ENCODE measurements at places on chromosomes 3 and 15.

DNA sequence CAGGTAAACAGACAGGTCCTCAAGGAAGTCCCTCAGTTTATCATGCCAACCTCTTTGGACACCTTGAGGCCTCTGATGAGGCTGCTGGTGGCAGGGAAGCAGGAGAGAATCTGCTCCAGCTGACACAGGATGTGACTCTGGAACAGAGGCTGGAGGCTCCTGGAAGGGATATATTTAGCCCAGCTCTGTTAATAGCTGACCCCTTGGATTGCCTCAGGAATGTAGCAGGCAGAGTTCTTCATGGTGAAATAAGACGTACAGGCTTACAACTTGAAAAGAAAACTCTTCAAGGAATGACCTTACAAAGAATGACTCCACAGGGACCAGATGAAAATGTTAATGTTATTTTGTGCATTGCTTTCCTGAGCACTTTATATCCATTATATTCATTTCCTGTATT, 90.5 kb downstream of the AQP9 start:
- DNase-seq, result no peak

GRCh38 chr15:57680021-57680420, 26.5 kb upstream of the POLR2M start:
- DNase-seq, result no peak

DNA sequence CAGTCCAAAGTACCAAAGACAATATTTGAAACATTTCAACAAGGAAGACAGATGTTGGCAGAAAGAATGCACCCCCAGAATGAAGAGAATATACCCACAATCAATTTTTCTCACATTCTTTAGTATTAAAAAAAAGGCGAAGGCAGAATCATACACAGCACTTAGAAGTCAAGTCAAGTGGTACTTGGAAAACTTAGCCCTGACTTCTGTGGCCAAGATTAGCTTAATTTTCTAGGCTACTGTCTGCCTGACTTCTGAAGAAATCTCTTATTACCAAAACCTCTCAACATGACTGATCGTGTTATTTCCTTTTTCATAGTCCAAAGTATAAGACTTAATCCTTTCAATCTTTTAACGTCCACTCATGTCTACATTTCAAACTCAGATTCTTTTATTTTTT, 60.7 kb downstream of the PBRM1 start:
- no peak for DNase-seq

DNA sequence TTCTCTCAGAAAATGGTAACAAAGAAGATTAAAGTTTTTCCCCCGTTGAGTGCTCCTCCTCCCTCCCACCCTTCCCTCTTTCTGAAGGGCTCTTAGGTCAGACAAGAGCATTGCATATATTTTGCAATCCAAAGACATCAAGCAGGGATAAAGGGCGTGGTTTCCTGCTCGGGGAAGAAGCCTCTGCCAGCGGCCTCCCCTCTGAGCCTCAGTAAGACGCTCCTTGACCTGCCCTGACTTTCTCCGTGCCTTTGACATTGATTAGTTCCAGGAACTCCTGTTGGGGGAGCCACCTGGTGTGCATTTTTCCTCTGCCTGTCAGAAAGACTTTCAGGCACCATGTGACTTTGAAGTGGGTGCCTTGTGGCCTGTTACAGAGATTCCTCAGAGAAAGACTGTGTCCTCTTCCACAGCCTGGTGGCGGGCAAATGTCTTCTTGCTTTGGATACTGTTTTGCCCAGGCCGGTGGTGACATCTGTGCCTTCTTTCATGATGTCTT, 87.2 kb upstream of the TBL1XR1 start:
- DNase-seq, result peak; percentile 47

GRCh38 chr3:45224824-45225464, 1.1 kb downstream of the TMEM158 start:
- DNase-seq, result no peak

GRCh38 chr3:126378341-126378751, 16.4 kb upstream of the CFAP100 start:
- no peak for DNase-seq

GRCh38 chr3:99641982-99642381, 3.6 kb downstream of the COL8A1 start:
- DNase-seq, result no peak

- DNase-seq, result no peak
Measured at GRCh38 chr3:171417813-171418212, 42.4 kb downstream of the TNIK start.

DNA sequence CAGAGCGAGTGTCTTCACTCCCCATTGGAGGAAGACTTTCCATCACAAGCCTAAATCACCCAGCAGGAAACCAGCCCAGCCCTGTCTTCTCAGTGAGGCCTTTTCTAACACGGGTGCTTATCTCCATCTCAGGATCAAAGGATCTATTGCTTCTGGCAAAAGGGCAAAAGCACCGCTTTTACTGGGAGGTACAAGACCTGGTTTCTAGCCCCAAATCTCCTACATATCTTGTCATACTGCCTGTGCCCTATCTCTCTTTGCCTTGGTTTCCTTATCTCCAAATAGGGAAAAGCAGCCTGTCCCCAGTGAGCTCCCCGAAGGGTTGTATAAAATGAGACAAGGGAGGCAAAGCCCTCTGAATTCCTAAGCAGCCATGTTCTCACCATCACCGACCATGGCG, 5.2 kb downstream of the GLB1 start:
- no peak for DNase-seq

GRCh38 chr15:60590935-60591495, 112.1 kb upstream of the ICE2 start:
- no peak for DNase-seq

DNA sequence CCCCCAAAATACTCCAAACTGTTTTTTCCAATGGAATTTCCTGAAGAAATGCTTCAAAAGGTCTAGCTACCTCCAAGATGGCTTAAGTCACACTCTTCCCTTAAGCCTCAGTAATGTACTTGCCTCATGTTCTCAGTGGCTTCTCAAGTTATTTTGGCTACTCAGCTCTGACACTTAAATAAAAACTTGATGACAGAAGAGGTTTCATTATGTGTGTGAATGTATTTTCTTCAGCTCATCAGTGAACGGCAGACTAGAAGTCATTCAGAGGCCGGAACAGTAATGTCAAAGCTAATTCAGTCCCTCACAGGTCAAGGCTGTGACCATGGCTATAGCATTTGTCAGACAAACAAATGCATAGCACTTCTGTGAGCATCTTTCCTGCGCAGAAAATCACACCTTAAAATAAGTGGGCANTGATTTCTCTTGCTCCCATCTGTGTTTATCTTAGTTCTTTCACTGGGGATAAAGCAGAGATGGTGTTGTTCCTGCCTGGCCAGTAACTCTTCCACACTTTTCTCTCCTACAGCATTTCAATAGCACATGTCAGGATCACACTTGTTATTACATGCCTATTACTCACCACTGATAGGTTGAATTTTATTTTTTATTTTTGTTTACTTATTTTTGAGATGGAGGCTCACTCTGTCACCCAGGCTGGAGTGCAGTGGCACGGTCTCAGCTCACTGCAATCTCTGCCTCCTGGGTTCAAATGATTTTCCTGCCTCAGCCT, 68.5 kb upstream of the PLCL2 start:
- DNase-seq, result no peak

GRCh38 chr15:36978126-36978525, 122.2 kb downstream of the MEIS2 start:
- DNase-seq, result no peak

- DNase-seq, result no peak
Measured at GRCh38 chr3:146052791-146053310, 108.1 kb downstream of the PLOD2 start.

DNA sequence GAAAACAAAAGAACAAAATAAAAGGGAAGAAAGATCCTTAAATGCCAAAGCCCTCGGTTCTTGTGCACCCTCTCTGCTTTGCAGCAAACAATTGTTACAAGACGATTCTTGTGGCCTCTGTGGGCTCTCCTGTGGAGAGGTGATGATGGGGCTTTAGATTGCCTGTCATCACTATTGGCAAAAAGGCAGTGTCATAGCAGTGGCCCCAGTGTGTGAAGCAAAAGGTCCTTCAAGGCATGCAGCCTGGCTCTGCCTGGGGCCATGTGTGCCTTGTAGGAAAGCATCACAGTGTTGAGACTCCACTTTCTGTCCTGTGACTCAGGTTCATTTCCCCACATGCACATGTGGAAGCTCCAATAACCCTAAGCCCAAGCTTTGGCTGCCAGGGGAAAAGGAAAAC, 43.7 kb downstream of the POC1A start:
- no peak for DNase-seq

DNA sequence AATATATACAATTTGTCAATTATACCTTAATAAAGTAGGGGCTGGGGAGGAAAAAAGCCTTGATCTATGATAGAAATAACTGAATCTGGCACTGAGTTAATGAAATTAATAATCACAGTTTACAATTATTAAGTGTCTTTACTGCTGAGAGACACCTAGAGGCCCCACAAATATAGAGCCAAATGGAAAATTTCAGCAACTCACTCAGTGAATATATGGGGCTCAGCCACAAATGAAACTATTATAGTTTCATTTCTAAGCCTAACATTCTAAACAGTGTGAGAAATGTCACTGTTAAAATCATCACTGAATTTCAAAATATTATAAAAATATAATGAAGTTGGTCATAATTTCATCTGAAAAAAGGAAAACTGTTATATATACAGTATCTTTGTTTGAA, 40.3 kb downstream of the GNB4 start:
- DNase-seq, result no peak

GRCh38 chr3:154898443-154898842, 181.7 kb upstream of the MME start:
- no peak for DNase-seq

DNA sequence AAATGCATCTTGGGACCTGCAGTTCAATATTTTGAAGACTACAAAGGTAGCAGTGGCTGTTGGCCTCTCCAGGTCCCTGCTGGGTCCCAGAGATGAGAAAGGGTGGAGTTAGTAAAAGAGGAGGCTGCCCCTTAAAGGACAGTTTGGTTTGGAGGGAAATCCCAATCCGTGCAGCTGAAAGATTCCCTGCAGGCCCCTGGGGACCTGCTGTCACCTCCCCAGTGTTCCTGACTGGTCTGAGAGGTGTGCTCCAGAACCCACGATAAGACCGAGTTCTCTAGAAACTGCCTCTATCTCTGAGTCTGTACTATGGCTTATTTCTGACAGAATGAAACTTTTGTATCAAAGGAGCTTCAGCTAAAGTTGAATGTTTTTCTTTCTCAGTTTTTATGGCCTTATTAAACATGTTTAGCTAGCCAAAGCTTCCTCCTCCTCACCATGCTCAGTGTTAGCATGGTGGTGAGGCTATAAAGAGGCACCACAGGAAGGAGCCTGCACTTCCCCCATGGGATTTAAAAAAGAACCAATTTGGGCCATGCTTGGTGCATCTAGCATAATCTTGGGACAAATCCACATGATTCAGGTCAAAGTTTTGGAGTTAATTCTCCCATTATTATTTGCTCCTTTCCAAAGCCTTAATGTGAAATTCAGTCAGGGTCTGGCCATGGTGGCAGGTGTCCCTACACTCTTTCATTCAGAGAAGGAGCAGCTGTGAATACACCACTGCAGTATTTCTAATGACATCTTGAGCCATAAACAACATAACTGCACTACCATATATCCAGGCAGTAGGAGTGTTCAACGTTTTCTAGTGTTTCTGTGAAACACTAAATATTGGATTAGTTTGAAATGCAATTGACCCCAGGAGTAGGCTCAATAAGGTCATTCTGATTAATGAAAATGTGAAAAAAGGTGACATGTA, 74.4 kb downstream of the ATP1B3 start:
- no peak for DNase-seq

GRCh38 chr3:46990573-46991374, 11.3 kb downstream of the NBEAL2 start:
- DNase-seq, result no peak

- DNase-seq, result no peak
Measured at GRCh38 chr15:97473627-97474026, 486.9 kb upstream of the ARRDC4 start.

DNA sequence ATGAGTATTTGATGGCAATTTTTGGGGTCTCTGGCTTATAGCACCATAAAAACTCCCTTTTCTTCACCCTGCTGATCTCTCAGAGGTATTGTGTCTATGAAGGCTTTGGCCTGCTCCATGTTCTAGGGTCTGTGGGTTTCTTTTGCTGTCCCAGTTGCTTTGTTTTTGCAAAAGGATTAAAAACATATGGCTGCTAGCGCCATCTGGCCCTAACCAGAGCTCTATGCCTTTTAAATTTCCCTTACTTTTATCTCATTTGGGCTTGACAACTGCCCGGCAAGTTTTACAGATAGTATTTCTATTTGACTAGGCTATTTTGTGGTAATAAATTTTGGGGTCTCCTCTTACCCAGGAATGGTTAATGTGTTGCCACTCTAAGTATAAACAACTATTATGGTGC, 6.4 kb upstream of the GHRL start:
- no peak for DNase-seq

GRCh38 chr15:99981191-99981647, 248.0 kb upstream of the LYSMD4 start:
- DNase-seq, result no peak

DNA sequence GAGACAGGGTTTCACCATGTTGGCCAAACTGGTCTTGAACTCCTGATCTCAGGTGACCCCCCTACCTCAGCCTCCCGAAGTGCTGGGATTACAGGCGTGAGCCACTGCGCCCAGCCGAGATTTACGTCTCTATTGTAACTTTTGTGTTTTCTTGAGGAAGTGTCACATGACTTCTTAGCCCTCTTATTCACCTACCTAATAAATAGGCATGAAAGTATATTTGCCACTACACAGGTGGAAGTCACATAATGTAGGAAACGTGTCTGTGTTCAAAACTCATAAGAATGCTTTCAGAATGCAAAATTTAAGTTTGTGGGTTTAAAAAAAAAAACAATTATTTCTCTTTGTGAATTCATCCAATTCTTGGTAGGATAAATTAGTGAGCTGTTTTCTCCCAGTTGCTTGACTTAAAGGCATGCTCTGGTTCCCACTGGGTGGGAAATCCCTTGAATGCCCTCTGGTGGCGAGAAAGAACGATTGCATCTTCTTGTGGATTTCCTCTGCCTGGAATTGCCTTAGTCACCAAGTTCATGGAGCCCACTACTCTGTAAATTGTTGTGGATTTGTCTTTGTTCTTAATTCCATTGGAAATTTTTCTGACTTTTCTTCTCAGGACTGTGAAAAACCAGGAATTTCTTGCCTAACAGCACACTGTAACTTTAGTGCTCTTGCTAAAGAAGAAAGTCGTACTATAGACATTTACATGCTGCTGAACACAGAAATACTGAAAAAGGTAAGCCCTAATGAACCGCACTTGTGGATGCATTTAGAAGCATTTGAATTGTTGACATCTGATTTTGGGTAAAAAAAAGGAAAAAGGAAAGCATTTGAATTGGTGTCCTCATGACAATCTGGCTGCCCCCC, 82.2 kb upstream of the CTDSPL start:
- DNase-seq, result no peak

GRCh38 chr3:121957674-121958415, 63.6 kb downstream of the SLC15A2 start:
- no peak for DNase-seq

DNA sequence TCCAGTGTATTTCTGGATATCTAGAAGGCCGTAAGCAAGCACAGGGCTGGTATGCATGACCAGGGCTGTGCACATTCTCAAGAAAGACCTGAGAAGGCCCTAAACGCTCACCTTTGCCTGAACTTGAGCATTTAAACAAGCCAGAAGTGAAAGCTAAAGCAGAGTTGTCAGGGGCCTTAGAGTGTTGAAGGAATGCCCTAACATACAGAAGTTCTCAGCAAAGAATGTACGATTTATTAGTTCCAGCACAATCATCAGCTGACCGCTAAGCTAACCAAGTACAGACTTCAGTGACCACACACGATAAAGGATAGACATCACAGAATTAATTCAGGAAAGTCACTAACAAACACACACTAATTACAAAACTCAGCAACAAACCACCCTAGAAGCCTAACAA, 8.7 kb downstream of the HLTF start:
- DNase-seq, result no peak

GRCh38 chr15:75008629-75009326, 13.4 kb downstream of the SCAMP5 start:
- no peak for DNase-seq

All from NCI-H1436 treated with DMSO at 0.1 percent for 48 hours (cell line).